ENCODE measurements at places on chromosomes 13 and 19. TPM values are rescaled to one million over a fixed set of nuclear protein-coding genes. Genes with fewer than 3 reads are reported as not detected.

SYNE4 gene
- total RNA-seq = 0.58 TPM

DCLK1 gene
- 89.1 TPM for total RNA-seq

COX6B2 gene
- not detected for total RNA-seq

SPACA4 gene
- total RNA-seq = not detected

SIRT6 gene
- 7.2 TPM for total RNA-seq

DNA sequence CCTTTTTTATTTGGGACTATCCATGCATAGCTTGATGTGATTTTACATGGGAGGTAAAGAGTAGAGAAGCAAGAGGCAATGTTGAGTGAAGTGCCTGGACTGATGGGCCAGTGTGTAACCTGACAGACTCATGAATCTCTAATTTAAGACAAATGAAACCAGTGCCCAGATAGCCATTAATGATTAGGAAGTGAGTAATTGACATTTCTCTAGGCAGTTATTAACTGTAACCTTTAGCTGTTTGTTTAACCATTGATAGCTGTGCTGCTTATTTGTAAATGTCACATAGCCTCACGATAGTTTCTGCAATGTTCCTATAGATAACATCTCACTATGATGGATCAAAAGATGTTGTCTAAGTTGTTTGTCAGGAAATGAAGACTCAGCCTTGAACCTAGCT is 1047.5 kb upstream of the SPRY2 start:
- DNase-seq = no peak

DNA sequence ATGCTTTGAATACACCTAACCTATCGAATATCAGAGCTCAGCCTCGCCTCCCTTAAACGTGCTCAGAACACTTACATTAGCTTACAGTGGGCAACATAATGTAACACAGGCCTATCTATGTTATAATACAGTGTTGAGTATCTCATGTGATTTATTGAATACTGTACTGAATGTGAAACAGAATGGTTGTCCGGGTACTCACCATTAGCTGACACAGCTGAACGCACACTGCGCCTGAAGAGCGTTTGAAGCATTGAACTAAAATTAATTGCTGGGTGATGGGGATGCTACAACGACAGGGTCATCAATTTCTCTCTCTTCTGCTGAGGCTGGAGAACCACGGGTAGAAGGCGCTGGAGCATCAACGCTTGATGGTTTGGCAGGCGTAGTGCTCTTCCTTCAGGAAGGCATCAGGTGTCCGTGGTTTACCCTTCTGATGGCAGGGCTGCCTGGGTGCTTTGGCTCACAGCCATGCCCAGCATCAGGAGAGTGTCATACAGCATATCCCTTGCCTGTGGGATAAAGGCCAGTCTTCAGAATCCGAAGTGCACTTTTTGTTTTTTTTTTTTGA is 46.9 kb upstream of the UBE2L5 start:
- no peak for DNase-seq

DNA sequence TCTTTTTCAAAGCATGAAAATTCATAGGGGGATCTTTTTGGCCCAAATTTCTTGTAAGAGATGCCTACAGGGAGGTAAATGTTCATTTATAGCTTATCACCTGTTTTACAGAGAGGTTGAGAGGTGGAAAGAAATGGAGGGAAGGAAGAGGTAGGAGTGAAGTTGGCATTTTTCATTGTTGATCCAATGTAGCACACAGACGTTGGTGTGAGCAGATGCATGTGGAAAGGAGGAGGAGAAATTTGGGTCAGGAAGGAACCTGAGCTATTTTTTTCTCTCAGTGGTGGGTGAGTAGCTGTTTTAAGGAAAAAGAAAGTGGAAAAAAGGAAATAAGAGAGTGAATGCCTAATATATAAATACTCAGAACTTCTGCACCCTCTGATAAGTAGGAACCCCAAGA is 9.9 kb upstream of the SMIM17 start:
- DNase-seq = no peak

DNA sequence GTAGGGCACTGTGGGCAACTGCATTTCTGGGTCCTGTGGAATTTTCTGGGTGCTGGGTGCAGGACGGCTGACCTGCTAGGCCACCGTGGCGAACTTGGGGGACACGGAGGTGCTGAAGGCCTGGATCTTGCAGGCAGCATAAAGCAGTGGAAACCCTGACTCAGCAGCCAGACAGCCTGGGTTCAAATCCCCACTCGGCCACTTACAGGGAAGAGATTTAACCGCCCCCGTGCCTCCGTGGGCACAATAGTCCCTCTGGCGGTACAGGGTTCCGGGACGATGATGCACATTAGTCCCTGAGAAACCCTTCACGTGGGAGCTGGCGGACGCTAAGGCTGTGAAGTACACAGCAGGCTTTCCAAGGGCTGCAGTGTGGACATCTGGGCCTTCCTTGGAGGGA is 3.0 kb downstream of the FAM83E start:
- no peak for DNase-seq

DNA sequence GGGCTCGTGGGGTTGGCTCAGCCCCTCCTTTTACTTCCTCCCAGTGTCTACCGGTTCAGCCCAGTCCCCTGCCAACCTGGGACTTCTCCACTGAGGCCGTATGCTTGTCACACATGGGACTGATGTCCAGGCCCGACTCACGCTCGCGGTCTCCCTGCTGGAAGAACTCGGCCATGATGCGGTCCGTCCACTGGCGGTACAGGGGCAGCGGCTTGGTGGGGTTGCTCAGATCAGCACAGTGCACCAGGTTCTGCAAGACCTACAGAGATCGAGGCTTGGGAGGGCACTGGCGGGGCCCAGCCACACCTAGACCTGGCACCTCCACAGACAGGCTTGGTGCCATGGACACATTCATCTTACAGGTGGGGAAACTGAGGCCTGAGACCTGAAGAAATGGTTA is 7.8 kb upstream of the RAB3A start:
- DNase-seq = no peak

DNA sequence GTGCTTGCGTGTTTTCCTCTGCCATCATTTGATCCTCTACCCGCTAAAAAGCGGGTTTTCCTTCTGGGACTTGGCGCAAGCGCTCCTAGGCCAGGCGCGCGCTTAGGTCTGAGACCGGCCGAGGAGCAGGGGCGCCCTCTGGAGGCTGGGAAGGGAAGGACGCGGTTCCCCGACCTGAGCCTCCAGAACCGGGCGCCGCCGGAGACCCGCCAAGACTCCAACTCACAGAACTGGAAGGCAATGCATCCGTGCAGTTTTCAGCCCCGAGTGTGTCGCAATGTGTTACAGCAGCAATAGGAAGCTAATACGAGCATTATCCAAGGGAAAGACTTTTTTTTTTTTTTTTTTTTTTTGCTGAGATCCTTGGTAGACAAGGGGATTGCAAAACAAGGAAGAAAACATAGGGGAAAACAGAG is 190.9 kb downstream of the COL4A1 start:
- DNase-seq = no peak

DNA sequence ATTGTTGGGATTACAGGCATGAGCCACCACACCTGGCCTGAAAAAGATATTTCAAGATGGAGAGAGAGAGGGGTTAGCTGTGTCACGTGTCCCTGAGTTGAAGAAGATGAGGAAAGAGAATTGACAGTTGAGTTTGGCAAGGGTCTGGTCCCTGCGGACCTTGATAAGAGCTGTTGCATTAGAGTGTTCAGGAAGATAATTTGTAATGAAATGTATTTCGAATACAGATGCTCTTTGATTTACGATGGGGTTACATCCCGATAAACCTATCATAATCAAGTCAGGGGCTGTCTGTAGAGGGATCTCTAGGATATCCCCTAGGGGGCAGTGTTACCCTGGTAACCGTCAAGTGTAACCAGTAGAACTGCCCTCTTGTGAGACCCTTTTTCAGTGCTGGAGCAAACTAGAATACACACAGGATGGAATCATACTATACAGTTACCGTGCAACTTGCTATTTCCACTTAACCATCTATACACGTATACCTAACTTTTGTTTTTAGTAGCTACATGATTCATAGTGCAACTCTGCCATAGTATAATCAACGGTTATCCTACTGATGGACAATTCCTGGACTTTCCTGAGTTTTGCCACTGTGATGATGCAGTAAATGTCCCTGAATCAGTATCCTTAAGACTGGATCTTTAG is 1.5 kb upstream of the ELOF1 start:
- DNase-seq = no peak

DNA sequence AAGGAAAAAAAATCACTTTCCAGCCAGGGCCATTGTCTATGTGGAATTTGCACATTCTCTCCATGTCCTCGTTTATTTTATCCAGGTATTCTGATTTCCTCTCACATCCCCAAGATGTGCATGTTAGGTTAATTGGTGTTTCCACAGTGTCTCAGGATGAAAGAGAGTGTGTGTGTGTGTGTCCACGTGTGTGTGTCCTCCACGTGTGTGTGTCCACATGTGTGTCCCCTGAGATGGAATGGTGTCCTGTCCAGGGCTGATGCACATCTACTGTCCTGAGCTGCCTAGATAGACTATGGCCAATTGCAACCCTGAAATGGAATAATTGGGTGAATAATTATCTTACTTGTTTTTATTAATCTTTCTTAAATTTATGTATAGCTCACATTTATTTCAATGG is 2436.5 kb downstream of the PCDH9 start:
- no peak for DNase-seq

- DNase-seq = no peak
Observed at GRCh38 chr13:91308299-91308698, 39.2 kb upstream of the MIR17HG start.

- no peak for DNase-seq
Observed at GRCh38 chr19:5814852-5815246, 10.0 kb downstream of the NRTN start.

DNA sequence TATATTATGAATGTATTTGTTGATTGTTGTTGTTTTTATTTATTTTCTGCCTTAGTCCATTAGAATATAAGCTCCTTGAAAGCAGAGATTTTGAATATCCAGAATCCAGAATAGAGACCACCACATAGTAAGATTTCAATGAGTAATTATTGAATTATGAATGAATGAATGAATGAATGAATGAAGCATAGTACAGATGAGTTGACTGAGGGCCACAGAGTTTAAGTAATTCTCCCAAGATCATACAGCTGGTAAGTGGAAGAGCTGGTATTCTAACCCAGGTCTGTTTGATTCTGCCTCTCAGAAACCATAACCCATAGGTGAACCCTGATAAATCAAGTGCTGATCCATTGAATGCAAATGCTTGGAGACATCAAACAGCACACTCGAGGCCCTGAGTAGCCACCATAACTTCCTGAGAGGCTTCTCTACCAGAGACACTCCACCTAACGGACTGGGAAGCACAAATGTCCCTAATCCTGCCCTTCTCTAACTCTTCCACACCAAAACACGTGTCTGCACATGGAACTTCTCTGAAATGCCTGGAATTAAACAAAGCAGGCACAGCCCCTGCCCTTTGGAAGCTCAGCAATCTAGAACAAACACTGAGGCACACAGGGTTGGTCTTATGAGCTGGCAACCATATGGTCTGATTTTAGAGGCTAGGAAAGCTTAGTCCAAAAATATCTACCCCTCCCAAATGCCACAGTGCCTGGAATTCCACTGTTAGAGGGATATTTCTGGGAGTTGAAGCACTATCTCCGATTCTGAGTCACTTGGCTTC is 190.1 kb downstream of the FOXO1 start:
- DNase-seq = no peak

- DNase-seq = no peak
Observed at GRCh38 chr19:14059652-14060155, 2.2 kb downstream of the PALM3 start.

DNA sequence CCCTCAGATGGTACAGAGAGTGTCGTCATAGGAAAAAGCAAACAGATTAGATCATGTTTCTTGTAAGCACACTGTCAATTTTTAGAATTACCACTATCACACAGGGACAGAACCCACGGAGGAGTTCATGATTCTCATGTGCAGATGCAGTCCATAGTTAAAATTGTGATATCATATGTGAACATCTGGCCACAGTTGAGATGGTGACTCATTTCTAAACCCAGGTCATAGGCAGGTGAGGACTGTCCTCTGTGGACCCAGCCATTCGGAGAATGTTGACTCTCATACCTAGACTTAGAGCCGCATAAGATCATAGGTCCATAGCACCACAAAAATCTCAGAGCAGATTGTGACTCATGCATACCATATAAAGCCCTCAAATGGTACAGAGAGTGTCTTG is 17.8 kb upstream of the ZNF730 start:
- DNase-seq = no peak

- DNase-seq = no peak
Observed at GRCh38 chr19:15463861-15464371, 428 bp downstream of the RASAL3 start.

DNA sequence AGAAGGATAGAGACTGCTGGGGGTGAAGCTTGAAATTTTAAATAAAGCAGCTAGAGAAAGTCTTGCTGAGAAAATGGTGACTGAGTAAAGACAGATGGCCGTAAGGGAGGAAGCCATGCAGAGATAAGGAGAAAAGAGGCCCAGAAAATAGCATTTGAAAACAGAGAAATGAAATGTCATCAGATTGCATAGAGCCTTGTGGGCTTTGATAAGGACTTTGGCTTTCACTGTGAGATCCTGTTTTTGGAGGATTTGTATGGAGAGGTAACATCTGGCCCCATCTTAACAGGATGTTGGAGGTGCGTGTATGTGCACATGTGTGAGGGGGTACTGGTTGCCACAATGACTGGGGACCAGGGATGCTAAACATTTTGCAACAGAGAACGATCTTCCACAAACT is 19.5 kb upstream of the ATP8A2 start:
- no peak for DNase-seq

GRCh38 chr19:20926796-20927195 is 3.7 kb downstream of the ZNF85 start:
- no peak for DNase-seq

DNA sequence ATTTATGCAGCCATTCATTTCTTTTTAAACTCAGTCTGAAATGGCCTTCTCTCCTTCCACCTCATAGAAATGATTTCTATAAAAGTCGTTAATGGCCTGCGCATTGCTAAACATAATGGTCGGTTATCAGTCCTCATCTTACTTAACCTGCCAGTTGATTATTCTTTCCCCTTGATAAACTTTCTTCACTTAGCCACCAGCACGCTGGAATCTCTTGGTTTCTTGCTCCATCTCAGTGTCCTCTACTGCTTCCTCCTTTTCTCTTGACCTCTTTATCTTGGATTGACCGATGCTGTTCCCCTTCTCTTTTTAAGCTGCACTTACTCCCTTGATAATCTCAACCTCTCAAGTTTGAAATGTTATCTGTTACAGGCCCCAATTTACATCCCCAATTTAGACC is 12.2 kb upstream of the CLC start:
- DNase-seq = no peak

DNA sequence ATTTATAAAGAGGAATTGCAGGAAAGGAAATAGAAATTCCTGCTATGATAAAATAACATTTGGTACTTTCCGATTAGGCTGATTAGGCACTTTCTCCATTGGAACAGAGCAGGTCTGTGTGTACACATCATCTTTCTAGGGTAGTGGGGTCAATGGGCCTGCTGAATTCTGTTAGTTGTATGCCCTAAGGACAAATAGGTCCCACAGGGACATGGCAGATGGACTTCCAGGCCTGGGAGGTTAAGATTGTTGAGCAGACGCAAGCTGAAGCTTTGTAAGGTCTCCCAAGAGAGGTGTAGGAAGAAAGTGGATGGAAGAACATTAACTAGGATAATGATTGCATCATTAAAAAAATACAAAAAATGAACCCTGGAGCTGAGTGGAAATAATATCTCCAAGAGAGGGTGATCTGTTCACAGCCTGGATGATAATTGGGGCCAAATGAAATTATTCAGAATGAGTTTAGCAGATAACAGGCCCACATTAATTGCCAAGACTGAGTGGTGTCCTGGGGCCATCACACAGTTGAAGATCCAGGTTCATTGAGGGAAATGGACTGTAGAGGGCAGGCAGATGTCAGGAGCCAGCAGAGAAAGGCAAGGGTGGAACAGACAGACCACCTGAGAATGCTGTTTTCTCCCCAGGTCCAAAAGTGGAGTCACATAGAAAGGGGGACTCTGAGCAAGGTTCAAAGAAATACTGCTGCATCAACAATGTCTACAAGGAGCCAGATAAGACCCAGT is 215.1 kb downstream of the DNAJC15 start:
- DNase-seq = no peak
